ENCODE measurements at places on chromosomes 3 and 15. TPM values are rescaled to one million over a fixed set of nuclear protein-coding genes. Genes with fewer than 3 reads are reported as not detected.
A peak's percentile ranks its signal among the peaks of the same experiment; 100 is the strongest.

DNA sequence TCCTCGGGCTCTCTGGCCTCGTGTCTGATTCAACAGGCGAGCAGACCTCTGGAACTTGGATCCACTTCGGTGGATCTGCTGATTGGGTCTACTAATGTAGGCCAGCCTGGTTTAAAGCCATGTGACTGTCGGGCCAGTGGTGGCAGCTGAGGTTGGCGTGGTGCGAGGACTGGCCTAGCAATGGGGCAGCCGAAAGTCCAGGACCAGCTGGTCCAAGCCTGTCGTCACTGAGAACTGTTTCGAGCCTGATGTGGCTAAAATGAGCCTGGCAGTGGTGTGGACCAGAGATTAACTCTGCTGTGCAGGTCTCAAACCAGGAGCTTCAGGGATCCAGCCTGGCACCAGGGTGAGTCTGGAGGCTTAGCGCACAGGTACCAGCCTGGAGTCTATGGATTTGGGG, 56.4 kb upstream of the ROBO1 start:
- H3K36me3 ChIP-seq: no peaks in the 10 kb centered on the region
- H3K4me3 ChIP-seq: no peak overlapping the region
- no peaks in the 10 kb centered on the region for H3K27me3 ChIP-seq
- no peaks in the 10 kb centered on the region for H3K4me1 ChIP-seq

- no peaks in the 10 kb centered on the region for H3K4me1 ChIP-seq
- H3K27me3 ChIP-seq: no peaks in the 10 kb centered on the region
- no peak overlapping the region for H3K27ac ChIP-seq
- no peak overlapping the region for H3K4me3 ChIP-seq
- H3K36me3 ChIP-seq: no peaks in the 10 kb centered on the region
These were observed 290.1 kb downstream of the ZIC1 start for GRCh38 chr3:147699175-147699838.

Gene ZNF619
- total RNA-seq: 7.1 TPM

Gene CGNL1
- not detected for total RNA-seq

GRCh38 chr3:53083949-53084309, 38.1 kb upstream of the SFMBT1 start:
- no peaks in the 10 kb centered on the region for H3K4me1 ChIP-seq
- H3K27me3 ChIP-seq: no peaks in the 10 kb centered on the region

Gene CDHR4
- total RNA-seq: not detected

DNA sequence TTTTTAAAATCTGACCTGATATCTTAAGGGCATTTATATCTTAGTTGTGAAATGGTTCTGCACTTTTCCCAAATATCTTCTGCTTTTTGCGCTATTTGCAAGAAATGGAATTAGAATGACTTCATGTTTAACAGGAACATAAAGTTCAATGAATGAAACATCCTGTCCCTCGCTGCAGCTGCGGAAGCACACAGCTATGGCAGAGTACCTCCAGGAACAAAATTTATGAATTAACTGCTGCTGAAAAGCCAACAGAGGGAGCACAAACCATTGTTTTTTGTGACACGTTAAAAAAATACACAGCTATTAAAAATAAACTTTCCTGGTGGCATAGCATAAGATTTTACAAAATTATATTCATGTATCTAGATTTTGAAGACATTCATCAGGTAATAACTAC, 404.4 kb upstream of the MDFIC2 start:
- H3K36me3 ChIP-seq: no peaks in the 10 kb centered on the region
- DNase-seq: no peak
- no peak overlapping the region for H3K27ac ChIP-seq

GRCh38 chr3:183378008-183378407, 50.4 kb downstream of the MCF2L2 start:
- no peak overlapping the region for H3K27ac ChIP-seq
- H3K36me3 ChIP-seq: no peaks in the 10 kb centered on the region
- H3K27me3 ChIP-seq: no peaks in the 10 kb centered on the region
- no peak overlapping the region for H3K4me3 ChIP-seq

Gene DPPA2
- total RNA-seq: not detected

GRCh38 chr15:87527416-87527815, 729.1 kb downstream of the NTRK3 start:
- H3K4me1 ChIP-seq: no peaks in the 10 kb centered on the region
- no peaks in the 10 kb centered on the region for H3K36me3 ChIP-seq
- no peak for DNase-seq

DNA sequence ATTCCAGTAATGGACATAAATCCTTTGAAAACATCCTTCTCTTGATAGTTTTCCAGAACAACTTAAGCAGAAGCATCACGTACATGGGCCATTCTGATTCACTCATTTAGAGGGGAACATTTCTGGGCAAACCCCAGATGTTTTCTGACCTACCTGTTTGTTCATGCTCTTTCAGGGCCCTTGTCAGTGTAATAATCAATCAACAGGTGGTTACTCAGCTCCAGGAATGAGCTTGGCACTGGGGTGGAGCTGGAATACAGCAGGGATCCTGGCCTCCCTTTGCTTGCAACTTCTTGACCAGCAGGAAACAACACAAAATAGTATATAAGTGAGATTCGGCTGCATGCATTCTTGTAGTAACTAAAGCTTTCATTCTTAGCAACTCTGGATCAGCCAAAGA, 9.2 kb upstream of the UBE2E1 start:
- DNase-seq: no peak
- H3K4me1 ChIP-seq: peaks cover 15% of the 10 kb centered on the region
- peaks cover 46% of the 10 kb centered on the region for H3K27me3 ChIP-seq

DNA sequence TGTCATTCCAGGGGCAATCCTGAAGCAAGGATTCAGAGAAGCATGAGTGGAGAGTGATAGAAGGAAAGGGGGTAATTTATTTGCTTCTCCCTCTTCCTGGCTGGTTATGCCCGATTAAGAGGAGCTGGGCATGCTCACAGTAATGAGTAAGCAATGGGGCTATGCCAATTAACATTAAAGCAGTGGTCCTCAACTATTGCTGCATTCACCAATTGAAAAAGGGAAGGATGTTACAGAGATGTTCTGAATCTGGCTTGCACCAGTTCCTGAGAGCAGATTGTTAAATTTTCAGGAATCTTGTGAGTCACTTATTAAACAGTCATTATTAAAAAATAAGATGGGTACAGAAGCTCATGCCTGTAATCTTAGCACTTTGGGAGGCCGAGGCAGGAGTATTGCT, 85.9 kb upstream of the ZBTB20 start:
- H3K36me3 ChIP-seq: no peaks in the 10 kb centered on the region
- no peak overlapping the region for H3K27ac ChIP-seq
- H3K27me3 ChIP-seq: peaks cover 3% of the 10 kb centered on the region
- H3K4me3 ChIP-seq: no peak overlapping the region
- no peak for DNase-seq

Gene CAMP
- not detected for total RNA-seq

DNA sequence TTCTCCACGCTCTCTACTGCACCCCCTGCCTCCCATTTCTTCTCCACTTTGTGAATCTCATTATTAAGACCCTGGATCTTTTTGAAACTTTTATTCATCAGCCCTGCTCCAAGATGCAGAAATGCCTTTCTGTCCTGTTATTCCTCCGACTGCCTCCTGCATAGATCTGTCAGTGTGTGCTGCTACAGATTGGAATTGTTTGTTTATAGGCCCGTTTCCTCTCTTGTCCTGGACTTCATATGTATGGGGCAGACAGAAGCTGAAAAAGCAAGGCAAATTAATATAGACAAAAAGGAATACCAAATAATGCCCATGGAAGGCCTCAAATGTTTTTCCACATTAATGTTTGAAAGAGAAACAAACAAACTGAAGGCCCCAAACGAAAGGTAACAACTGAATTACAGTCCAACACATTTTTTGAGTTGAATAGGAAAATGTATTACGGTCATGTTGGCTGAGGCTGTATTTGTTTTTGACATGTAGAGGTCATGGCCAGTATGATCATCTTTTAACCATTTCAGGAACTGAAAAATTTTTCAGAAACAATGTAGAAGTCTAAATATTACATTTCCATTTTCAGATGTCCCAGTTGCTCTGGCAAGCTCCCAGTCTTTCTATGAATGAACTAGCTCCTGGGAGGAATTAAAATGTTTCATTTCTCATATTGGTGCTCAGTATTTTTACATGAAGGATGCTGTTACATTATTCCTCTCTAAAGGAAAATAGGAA, 8.8 kb downstream of the CHST2 start:
- H3K4me3 ChIP-seq: no peak overlapping the region
- H3K36me3 ChIP-seq: peaks cover 4% of the 10 kb centered on the region
- H3K27ac ChIP-seq: no peak overlapping the region
- peaks cover 15% of the 10 kb centered on the region for H3K4me1 ChIP-seq
- H3K27me3 ChIP-seq: peaks cover 2% of the 10 kb centered on the region

- peaks cover 3% of the 10 kb centered on the region for H3K27me3 ChIP-seq
- H3K4me3 ChIP-seq: no peak overlapping the region
- peaks cover 6% of the 10 kb centered on the region for H3K36me3 ChIP-seq
- DNase-seq: no peak
These were observed 39.6 kb upstream of the STT3B start for GRCh38 chr3:31493149-31493548.

- no peaks in the 10 kb centered on the region for H3K36me3 ChIP-seq
- H3K27ac ChIP-seq: no peak overlapping the region
- DNase-seq: no peak
- H3K4me3 ChIP-seq: no peak overlapping the region
- H3K4me1 ChIP-seq: peaks cover 8% of the 10 kb centered on the region
These were observed 18.0 kb downstream of the NCEH1 start for GRCh38 chr3:172692751-172693338.

Gene SI
- total RNA-seq: not detected

DNA sequence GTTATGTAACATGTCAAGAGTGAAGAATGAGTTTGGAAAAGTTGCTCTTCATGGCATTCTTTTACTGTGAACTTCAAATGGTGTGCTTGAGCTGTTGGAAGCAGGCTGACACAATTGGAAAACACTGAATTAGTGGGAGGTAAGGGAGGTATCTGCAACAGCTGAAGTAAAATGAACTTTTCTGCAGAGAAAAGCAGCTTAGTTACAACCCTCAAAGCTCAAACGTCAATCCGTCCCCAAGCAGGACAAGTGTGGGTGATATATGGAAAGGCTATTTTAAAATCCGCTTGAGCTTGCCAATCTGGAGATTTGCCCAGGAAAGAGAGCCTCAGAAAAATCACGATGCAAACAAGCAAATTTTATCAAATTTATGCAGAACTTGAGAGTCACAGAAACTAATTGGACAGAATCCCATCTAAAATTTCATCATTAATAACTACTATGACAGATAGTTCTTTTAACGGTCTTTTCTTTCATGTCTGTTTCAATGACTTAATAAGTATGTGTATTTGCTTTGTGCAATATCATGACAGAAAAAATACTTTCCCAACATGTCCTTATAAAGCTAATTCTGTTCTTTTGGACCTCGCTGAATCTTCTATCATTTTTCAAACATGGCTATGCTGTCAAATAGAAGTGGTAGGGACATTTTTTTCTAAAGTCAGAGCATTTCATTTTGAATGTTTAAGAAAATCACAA, 266.6 kb upstream of the SLITRK3 start:
- no peaks in the 10 kb centered on the region for H3K36me3 ChIP-seq
- no peak overlapping the region for H3K4me3 ChIP-seq
- no peaks in the 10 kb centered on the region for H3K27me3 ChIP-seq
- no peak overlapping the region for H3K27ac ChIP-seq
- no peaks in the 10 kb centered on the region for H3K4me1 ChIP-seq
- no peak for DNase-seq

DNA sequence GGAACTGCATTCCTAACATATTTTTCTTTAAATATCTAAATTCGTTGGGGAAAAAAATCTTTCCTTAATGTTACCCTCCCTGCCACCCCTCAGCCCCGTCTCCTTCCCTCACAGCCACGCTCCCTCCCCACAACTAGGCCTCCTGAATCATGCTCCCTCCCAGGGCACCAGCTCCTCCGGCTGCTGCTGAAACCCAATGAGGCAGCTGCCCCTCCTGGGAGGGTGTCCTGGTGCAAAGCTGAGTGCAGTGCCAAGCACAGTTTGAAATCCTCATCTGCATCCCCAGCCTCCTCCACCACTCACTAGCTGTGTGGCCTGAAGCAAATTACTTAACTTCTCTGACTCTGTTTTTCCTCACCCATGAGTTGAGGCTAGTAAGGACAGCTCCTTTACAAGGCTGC, 2.7 kb upstream of the NR2E3 start:
- DNase-seq: no peak
- H3K27me3 ChIP-seq: no peaks in the 10 kb centered on the region
- no peak overlapping the region for H3K27ac ChIP-seq
- H3K4me3 ChIP-seq: no peak overlapping the region
- H3K36me3 ChIP-seq: no peaks in the 10 kb centered on the region

Gene ADAMTS17
- 0.83 TPM for total RNA-seq

GRCh38 chr3:22121068-22121701, 370.2 kb upstream of the ZNF385D start:
- no peak overlapping the region for H3K27ac ChIP-seq
- H3K27me3 ChIP-seq: no peaks in the 10 kb centered on the region
- DNase-seq: no peak
- H3K36me3 ChIP-seq: no peaks in the 10 kb centered on the region
- H3K4me3 ChIP-seq: no peak overlapping the region

DNA sequence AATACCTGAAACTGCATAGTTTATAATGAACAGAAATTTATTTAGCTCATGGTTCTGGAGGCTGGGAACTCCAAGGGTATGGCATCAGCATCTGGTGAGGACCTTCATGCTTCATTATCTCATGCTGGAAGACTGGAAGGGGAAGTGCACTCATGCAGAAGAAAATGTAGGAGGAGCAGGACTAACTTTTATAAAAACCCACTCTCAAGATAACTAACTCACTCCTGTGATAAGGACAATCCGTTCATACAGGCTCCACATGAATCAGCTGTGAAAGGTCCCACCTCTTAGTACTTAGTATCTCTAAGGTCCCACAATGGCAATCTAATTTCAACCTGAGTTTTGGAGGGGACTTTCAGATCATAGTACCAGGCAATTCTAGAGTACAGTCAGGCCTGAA, 33.6 kb upstream of the APH1B start:
- no peak overlapping the region for H3K27ac ChIP-seq
- DNase-seq: no peak
- peaks cover 2% of the 10 kb centered on the region for H3K27me3 ChIP-seq
- H3K4me3 ChIP-seq: no peak overlapping the region

GRCh38 chr15:67120839-67121643, 55.6 kb downstream of the SMAD3 start:
- peaks cover 50% of the 10 kb centered on the region for H3K36me3 ChIP-seq
- DNase-seq: peak; percentile 88
- peak overlapping the region; percentile 84 for H3K4me3 ChIP-seq
- H3K27ac ChIP-seq: peak overlapping the region; percentile 97
- H3K27me3 ChIP-seq: no peaks in the 10 kb centered on the region

Gene CEP152
- total RNA-seq: 28.0 TPM

Gene SAMD7
- not detected for total RNA-seq

- no peak overlapping the region for H3K4me3 ChIP-seq
- H3K4me1 ChIP-seq: no peaks in the 10 kb centered on the region
- no peaks in the 10 kb centered on the region for H3K36me3 ChIP-seq
- no peaks in the 10 kb centered on the region for H3K27me3 ChIP-seq
- H3K27ac ChIP-seq: no peak overlapping the region
These were observed 311.6 kb upstream of the CNTN4 start for GRCh38 chr3:1787094-1787493.

GRCh38 chr3:4884888-4885287, 94.3 kb upstream of the BHLHE40 start:
- H3K27me3 ChIP-seq: no peaks in the 10 kb centered on the region
- peaks cover 12% of the 10 kb centered on the region for H3K36me3 ChIP-seq
- H3K4me3 ChIP-seq: no peak overlapping the region
- H3K27ac ChIP-seq: peak overlapping the region; percentile 41
- H3K4me1 ChIP-seq: peaks cover 53% of the 10 kb centered on the region

- no peaks in the 10 kb centered on the region for H3K27me3 ChIP-seq
- H3K36me3 ChIP-seq: no peaks in the 10 kb centered on the region
- H3K27ac ChIP-seq: no peak overlapping the region
- no peak overlapping the region for H3K4me3 ChIP-seq
- H3K4me1 ChIP-seq: no peaks in the 10 kb centered on the region
- no peak for DNase-seq
These were observed 29.5 kb downstream of the FAM43A start for GRCh38 chr3:194715022-194715800.

- peaks cover 12% of the 10 kb centered on the region for H3K4me1 ChIP-seq
- DNase-seq: no peak
These were observed 20.7 kb downstream of the CEP19 start for GRCh38 chr3:196691386-196691785.

Gene DUOX2
- not detected for total RNA-seq

Measured in activated T-helper 1 cell treated with anti-CD3 and anti-CD28 coated beads, Interleukin-12 subunit alpha, Interleukin-12 subunit beta, Interleukin-2, Interleukin-4 antibody, amounts not matched to agents 30 ng/mL and 10 ng/mL and 1 ng/mL, durations not matched to agents 14 hours and 24 hours and 36 hours (primary cell).